GM23248 (cell line): ENCODE measurements at places on chromosomes 12 and 14. TPM values are rescaled to one million over a fixed set of nuclear protein-coding genes. Genes with fewer than 3 reads are reported as not detected.

Gene SLC25A47
- total RNA-seq, result not detected in 2 replicates

Gene CLEC4C
- total RNA-seq, result not detected in 2 replicates

Gene VRK1
- 12.9 and 17.3 TPM in 2 replicates for total RNA-seq

Gene SLC6A13
- not detected in 2 replicates for total RNA-seq

Gene TUBA1B
- total RNA-seq, result 1,598 and 1,776 TPM in 2 replicates

Gene SLCO1B1
- total RNA-seq, result not detected in 2 replicates

Gene MARCHF9
- 0.97 and 1.4 TPM in 2 replicates for total RNA-seq

Gene CARMIL3
- total RNA-seq, result under 0.01 TPM in 1 of 2 replicates, not detected in the other

Gene SCNN1A
- 0.76 TPM in 1 of 2 replicates, not detected in the other for total RNA-seq

Gene TAS2R46
- total RNA-seq, result not detected in 2 replicates

Gene PTCSC3
- total RNA-seq, result not detected in 2 replicates

Gene TGFB3
- 3.2 and 3.9 TPM in 2 replicates for total RNA-seq

Gene CDKN1B
- 24.4 and 27.9 TPM in 2 replicates for total RNA-seq

Gene NTS
- total RNA-seq, result not detected in 2 replicates

Gene SLC17A8
- not detected in 2 replicates for total RNA-seq

Gene NTF3
- 1.0 and 4.8 TPM in 2 replicates for total RNA-seq

Gene TGM1
- total RNA-seq, result 0.25 and 1.3 TPM in 2 replicates

Gene CAPZA3
- not detected in 2 replicates for total RNA-seq

Gene INSM2
- not detected in 2 replicates for total RNA-seq

Gene MIPOL1
- total RNA-seq, result 5.8 and 5.9 TPM in 2 replicates

Gene KRT6A
- total RNA-seq, result not detected in 2 replicates

Gene DTX1
- total RNA-seq, result not detected in 2 replicates

Gene HCFC2
- total RNA-seq, result 24.0 and 26.8 TPM in 2 replicates

Gene CCDC197
- not detected in 2 replicates for total RNA-seq

Gene EIF4B
- 436 and 501 TPM in 2 replicates for total RNA-seq

Gene OR4K1
- not detected in 2 replicates for total RNA-seq

Gene SMIM41
- not detected in 2 replicates for total RNA-seq
